ENCODE measurements at places on chromosomes 13 and 19.

DNA sequence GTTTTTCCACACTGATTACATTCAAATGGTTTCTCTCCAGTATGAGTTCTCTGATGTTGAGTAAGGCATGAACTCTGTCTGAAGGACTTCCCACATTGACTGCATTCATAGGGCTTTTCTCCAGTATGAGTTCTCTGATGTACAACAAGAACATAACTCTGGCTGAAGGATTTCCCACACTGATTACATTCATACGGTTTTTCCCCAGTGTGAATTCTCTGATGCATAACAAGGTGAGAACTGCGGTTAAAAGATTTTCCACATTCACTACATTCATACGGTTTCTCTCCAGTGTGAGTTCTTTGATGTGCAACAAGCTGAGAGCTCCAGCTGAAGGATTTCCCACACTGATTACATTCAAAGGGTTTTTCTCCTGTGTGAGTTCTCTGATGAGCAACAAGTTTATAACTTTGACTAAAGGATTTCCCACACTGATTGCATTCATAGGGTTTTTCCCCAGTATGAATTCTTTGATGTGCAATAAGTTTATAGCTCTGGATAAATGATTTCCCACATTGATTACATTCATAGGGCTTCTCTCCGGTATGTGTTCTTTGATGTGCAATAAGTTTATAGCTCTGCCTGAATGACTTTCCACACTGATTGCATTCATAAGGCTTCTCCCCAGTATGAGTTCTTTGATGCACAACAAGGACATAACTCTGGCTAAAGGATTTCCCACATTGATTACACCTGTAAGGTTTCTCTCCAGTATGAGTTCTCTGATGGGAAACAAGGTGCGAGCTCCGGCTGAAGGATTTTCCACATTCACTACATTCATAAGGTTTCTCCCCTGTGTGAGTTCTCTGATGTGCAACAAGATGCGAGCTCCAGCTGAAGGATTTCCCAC lies 23.5 kb downstream of the ZNF180 start:
- no peak for DNase-seq

- DNase-seq: no peak
Observed at GRCh38 chr19:2415281-2415972, 12.0 kb downstream of the TIMM13 start.

- DNase-seq: no peak
Observed at GRCh38 chr13:109668433-109669233, 117.8 kb downstream of the IRS2 start.

DNA sequence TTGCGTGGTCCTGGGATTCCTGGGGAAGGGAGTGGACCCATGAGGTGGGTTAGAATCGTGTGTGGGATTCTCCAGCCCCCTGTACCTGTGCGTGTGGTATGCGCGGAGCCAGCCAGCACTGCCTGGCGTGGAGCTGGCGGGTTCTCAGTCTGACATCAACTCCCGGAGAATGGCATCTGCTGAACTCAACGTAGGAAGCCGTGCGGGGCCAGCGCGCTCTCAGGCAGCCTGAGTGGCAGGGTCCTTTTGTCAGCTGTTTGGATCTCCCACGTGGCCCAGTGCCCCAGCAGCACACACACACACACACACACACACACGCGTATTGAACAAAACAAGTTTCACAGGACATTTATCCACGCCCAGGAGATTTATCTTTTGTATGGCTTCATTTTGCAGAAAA lies 28.1 kb downstream of the ATP4B start:
- DNase-seq: no peak

GRCh38 chr19:16161840-16162239 lies 11.5 kb downstream of the CIB3 start:
- no peak for DNase-seq

GRCh38 chr19:1650650-1651567 lies 1.5 kb downstream of the TCF3 start:
- peak; percentile 67 for DNase-seq

Data from germinal center (tissue), 1 donor.